Non-pigmented ciliary epithelial cell (primary cell): ENCODE measurements at places on chromosomes 11 and 22.

- no peak for DNase-seq
These were observed 172.3 kb upstream of the SOX6 start for GRCh38 chr11:16528639-16529038.

GRCh38 chr22:17910561-17911311, 113.6 kb downstream of the MICAL3 start:
- DNase-seq: peak; percentile 44

GRCh38 chr11:78573681-78574080, 983 bp downstream of the NARS2 start:
- DNase-seq: no peak

DNA sequence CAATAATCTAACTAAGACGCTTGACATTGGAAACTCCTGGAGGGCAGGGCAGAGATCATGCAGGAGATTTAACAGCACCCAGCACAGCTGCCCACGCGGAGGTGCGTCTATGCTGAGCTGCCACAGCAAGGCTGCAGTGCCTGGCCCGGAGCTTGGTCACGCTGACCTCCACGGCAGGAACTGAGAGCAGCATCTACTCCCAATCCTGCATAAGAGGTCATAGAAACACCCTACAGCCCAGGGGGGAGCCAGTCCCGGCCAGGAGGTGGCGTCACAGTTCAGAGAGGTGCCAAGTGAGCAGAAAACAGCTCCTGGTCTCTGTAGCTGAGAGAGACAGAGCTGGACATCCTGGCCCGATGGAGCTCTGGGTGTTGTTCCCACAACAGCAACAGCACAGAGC, 121.1 kb upstream of the TMEM45B start:
- DNase-seq: no peak

DNA sequence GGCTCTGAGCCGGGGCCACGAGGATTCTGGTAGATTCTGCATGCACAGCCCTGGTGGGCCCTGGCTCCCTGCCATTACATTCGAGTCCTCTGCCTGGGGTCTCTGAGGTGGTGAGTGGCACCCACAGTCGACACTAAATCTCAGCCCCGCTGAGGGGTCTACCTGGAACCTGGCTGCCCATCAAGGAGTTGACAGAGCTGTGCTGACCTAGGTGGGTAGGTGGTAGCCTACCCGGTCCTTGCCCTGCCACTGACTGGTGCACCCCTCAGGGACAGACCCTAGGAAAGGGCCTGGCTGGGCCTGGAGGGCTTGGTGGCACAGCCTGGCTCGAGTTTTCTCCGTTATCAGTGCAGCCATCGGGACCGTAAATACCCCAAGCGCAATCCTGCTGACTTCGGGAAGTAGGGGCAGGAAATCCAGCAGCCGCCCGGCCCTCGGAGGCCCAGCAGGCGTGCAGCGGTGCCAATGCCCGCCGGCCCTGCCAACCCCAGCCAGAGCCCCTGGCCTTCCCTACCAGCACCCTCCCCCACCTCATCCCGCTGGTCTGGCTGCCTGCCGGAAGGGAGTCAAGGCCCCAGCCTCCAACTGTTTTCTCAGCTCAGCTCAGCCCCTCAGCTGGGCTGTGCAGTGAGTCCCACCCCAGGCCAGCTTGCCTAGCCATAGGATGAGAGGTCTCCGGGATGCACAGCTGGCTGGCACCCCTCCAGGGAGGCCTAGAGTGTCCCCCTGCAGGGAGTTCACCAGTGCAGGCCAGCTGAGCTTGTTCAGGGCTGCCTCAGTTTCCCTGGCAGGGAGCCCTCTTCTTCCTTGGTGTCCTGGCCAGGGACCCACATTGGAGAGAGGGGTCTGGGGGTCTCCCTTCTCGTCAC, 80.4 kb upstream of the KCNQ1OT1 start:
- no peak for DNase-seq

DNA sequence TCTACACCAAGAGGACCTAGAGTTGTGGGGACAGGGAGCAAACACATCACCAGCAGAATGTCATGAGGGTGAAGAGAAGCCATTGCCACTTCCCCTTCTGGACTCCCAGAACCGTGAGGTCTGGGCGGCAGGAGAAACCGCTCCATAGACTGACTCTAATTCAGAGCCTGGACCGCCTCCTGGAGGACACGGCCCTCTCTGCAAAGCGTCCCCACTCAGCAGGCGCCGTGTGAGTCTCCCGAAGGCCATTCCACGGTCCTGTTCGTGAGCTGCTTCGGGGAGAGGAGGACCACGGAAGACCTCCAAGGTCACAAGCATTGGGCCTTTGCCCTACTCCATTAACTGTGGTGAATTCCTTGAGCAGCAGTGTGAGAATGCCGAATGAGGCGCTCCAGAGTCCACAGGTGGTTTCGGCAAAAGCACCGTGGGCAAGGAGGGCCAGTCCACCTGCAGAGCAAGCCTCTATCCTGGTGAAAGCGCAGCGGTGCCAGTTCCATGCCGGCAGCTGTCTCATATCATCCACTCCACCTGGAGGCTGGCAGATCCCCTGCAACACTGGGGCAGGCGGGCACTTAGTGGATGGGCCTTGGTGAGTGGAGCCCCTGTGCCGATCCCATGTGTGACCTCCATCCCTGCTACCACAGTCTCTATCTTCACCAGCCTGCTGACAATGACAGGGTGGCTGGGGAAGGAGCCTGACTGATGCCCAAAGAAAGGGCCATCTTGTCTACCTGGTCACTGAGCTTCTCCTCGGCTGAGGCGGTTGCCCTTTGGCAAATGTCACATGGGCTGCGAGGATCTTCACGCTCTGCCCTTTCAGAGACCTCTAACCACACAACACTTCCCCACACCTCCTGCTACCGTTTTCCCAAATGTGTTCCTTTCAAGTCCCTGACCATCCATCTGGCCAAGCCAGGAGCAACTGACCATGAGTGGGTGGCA, 7.5 kb downstream of the C11orf21 start:
- no peak for DNase-seq

- DNase-seq: no peak
These were observed 60.1 kb upstream of the MPEG1 start for GRCh38 chr11:59272771-59273372.

GRCh38 chr22:32735526-32735925, 66.0 kb upstream of the TIMP3 start:
- no peak for DNase-seq

GRCh38 chr11:2881076-2881980, 4.2 kb downstream of the CDKN1C start:
- no peak for DNase-seq

DNA sequence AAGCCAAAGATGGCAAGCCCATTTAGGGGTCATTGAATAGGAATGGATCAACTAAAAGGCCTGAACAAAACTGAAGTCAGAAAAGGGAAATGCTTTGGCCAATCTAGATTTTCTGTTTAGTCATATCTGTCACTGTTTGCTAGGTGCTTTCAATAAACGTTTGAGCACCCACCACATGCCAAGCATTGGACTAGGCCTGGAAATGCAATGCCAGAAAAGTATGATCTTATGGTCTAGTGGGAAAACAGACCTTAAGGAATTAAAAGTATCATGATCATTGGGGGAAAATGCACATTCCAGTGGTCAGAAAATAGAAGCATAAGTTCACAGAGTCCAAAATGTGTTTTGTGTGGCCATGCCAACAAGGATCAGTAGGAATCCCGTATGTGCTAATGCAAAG, 76.8 kb upstream of the BIRC3 start:
- DNase-seq: no peak

GRCh38 chr11:113629562-113629961, 76.5 kb downstream of the TMPRSS5 start:
- no peak for DNase-seq

GRCh38 chr11:42555190-42555589, 756.6 kb upstream of the API5 start:
- DNase-seq: no peak

DNA sequence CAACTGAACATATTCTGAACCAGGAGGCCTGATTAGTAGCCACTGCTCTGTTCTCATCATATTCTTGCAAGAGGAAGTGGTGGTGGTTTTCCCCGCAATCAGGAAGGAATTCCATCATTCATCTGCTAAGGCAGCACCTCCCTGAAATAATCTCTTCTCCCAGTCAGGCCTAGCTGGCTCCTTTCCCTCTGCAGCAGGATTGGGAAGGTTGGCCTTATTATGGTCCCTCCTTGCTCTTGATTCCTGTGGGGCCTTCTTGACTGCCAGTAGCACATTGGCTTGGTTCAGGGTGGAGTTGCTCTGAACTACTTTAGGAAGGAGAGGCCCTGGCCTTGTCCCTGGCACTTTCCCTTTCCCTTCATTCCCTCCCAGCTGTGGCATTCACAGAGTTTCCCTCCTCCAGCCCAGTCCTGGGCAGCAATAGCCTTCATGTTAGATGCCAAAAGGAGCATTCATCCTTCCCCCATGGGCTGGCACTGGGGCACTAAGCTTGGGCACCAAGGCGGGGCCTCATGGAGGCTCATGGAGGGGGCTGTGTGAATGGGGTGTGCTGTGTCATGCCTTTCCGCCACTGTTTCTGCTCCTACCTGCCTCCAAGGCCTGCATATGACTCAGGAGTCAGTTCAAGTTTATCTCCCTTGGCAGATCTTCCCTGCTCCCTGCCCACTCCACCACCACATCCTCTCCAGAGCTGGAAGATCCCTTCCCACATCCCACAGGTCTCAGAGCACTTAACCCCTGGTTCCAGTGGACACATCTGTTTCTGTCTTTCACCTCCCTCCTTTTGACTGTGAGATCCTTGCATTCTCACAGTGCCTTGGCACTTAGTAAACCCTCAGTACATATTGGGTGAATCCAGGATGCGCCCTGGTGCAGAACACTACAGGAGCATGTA, 27.6 kb upstream of the CD44 start:
- peak; percentile 63 for DNase-seq

DNA sequence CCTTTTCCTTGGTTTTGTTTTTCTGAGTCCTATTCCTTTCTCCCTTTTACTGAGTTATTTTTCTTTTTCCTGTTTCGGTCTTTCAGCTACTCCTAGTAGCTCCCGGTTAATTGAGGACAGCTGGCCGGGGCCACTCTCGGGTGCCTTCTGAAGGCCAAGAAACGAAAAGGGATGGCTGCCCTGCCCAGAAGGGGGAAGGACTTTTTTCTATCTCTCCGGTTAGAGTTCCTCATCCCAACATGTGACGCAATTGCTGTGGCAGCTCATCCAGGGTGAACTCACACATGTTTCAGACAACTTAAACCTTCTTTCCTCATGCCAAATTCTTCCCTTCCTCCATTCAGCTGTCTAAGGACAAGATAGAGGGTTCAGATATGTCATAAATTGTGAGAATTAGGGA, 83.6 kb downstream of the PIWIL4 start:
- no peak for DNase-seq

DNA sequence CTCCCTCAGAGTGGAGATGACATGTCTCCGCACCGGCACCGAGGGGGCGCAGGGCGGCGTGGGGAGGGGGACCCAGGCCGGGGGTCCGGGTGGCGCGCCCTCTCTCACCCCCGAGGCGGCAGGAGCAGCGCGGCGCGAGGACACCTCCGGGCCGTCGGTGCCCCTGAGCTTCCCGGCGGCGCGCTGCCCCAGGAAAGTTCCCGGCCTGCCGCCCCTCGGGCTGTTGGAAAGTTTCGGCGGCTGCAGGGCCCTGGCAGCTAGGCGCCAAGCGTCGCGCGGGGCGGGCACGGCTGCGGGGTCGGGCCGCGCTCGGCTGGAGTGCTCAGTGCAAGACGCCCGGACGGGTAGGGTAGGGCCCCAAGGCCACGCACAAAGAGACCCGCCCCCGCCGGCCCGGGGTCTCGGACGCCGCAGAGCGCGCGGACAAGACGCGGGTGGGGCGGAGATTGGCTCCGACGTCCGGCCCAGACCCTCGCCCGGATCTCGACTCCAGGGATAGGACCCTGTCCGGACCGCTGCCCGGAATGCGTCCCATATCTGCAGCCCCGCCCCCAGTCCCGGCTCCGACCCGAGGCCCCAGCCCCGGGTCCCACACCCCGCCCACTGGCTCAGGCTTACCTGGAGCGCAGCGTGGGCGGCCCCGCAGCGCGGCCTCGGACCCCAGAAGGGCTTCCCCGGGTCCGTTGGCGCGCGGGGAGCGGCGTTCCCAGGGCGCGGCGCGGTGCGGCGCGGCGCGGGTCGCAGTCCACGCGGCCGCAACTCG, 471 bp downstream of the ARVCF start:
- no peak for DNase-seq

- DNase-seq: no peak
These were observed 20.9 kb upstream of the PAMR1 start for GRCh38 chr11:35546317-35546716.

DNA sequence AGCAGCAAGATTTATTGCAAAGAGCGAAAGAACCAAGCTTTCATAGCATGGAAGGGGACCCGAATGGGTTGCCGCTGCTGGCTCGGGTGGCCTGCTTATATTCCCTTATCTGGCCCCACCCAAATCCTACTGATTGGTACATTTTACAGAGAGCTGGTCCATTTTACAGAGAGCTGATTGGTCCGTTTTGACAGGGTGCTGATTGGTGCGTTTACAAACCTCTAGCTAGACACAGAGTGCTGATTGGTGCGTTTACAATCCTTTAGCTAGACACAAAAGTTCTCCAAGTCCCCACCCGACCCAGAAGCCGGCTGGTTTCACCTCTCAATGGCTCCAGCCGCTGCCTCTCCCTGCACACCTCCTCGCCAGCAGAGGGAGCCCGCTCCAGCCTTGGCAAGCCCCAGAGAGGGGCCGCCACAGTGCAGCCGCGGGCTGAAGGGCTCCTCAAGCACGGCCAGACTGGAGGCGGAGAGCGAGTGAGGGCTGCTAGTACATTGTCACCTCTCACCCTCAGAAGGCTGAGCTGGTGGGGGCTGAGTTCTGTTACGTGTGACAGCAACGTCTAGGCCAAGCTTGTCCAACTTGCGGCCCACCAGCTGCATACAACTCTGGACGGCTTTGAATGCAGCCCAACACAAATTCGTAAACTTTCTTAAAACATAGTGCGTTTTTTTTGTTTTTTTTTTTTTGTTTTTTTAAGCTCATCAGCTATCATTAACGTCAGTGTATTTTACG, 8.7 kb downstream of the PTH start:
- DNase-seq: no peak

DNA sequence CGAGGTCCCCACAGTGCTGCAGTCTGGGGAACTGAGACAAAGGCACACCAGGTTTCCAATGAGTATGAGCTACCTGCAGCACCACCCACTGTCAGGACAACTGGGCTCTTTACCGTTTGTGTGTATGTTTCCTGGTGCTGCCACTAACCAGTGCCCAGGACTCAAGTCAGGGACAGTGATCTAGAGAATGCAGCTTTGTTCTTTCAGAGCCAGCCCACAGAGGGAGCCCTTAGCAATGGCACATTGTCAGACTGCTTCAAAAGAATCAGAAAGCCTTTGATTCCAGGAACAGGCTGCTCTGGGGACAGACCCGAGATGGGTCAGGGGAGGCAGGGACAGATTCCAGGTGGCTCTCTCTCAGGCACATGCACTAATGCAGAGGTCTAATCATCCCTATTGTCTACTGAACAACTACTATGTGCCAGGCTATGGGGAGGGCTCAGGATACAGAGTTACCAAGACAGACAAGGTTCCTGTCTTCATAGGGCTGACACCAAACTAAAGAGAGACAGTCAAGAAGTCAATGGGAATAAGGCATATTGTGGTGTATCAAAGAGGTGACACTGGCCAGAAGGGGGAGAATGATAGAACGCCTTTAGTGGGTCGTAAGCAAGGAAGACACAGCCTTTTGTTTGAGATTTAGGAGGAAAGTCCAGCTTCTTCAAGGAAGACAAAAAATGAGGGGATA, 103.7 kb downstream of the VPREB1 start:
- no peak for DNase-seq

- DNase-seq: no peak
These were observed 13.2 kb upstream of the PDGFB start for GRCh38 chr22:39257901-39258475.
